ENCODE measurements at places on chromosomes 7 and 10. TPM values are rescaled to one million over a fixed set of nuclear protein-coding genes. Genes with fewer than 3 reads are reported as not detected.

Gene ADAMTS14
- total RNA-seq = 1.1 TPM

Gene GPC2
- total RNA-seq = 1.4 TPM

Gene CHAT
- not detected for total RNA-seq

- no peak for DNase-seq
Measured at GRCh38 chr10:76492026-76492425, 1060.6 kb downstream of the LRMDA start.

DNA sequence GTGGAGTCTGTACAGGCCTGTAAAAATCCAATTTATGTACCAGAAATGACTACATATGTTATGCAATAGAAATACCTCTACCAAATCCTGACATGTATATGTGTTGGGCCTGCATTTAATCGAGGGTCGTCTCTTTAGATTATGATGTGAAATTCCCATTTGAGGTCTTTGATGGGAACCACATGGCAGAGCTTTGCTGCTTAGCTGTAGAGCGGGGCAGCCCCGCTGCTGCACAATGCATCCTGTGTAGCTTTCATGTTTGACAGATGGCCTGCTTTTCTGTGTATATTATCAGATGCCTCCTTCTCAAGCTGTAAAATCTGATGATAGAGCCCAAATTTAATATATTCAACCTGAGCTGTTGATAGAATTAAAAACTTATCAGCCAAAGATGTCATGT, 65.8 kb downstream of the RAB18 start:
- peak; percentile 19 for DNase-seq

- DNase-seq = no peak
Measured at GRCh38 chr7:31372231-31372959, 31.9 kb upstream of the NEUROD6 start.

DNA sequence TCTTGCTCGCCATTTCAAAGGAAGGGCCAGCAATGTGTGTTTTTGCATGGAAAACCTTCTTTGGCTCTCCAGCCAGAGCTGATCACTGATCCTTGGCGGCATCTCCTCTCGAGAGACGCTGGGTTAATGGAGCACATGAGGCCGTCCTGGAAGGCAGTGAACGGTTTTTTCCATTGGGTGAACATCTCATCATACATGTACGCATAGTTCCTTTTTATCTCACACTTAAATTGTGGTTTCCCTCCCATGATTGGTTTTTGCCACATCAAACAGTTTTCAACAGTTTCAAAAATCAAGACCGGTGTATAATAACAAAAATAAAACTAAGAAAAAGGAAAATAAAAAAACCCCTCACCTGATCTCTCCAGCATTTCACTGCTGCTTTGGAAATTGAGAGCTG, 276.4 kb downstream of the TCF7L2 start:
- no peak for DNase-seq
